GM13977 (cell line): ENCODE measurements at places on chromosomes 6 and 20.

DNA sequence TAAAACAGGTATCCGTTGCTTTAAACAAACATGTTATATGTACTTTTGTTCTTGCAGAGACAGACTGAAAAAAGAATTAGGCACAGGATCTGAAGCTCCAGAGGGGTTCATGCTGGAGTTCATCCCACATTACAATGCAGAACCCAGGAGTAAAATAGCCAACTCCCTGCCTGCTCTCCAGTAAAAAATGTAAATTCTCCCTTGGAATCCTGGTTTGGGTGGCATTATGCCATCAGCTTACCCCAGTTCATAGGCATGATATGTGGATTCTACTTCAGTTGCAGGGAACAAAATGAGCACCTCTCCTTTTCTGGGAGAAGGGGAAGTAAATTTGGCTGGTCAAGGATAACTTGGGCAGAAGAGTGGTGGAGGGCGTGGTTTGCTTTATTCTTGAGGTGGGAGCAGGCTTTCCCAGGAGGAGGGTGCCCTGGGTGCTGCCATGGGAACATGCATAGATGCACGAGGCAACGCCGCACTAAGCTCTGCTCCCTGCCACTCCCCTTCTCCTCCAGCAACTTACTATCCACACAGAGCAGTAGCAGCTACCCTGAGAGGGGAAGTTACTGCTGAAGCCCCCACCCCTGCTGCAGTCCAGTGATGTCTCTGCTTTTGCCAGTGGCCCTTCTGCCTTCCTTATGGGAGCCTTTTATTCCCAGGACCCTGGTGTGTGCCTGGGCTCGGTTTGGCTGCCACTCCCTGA, 71.6 kb upstream of the GLP1R start:
- DNase-seq: no peak

- DNase-seq: no peak
Observed at GRCh38 chr6:12075067-12075563, 63.0 kb downstream of the HIVEP1 start.

DNA sequence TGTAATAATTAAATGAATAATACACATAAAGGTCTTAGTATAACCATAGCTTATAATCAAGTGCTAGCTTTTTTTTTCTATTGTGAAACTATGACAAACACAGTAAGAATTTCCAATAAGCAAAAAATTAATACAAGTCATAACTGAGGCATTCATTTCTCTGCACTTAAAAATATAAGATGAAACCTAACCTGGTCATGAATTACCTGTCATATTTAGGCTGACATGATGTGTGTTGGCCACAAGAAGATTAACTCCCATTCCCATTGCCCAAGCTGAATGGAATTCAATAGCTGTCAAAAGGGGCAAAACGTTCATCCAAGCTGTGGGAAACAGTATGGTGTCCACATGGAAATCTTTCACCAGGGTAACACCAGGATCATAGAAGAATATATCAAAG, 5.4 kb downstream of the VNN2 start:
- DNase-seq: no peak

DNA sequence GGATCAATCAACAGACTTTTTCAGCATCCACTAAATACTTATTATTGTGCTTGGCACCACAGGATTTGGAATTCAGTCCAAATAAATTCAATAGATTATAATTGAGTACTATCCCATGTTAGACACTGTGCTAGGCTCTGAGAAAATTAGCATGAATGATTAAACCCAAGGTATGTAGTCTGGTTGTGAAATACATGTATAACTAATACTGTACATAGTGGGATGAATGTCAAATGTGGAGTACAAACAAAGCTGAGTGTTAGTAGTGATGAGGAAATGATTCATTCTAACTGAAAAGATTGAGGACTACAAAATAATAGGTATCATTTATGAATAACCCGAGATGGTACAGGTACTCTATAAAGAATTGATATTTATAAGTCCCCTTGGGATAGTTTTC, 111.9 kb upstream of the FLRT3 start:
- DNase-seq: no peak

DNA sequence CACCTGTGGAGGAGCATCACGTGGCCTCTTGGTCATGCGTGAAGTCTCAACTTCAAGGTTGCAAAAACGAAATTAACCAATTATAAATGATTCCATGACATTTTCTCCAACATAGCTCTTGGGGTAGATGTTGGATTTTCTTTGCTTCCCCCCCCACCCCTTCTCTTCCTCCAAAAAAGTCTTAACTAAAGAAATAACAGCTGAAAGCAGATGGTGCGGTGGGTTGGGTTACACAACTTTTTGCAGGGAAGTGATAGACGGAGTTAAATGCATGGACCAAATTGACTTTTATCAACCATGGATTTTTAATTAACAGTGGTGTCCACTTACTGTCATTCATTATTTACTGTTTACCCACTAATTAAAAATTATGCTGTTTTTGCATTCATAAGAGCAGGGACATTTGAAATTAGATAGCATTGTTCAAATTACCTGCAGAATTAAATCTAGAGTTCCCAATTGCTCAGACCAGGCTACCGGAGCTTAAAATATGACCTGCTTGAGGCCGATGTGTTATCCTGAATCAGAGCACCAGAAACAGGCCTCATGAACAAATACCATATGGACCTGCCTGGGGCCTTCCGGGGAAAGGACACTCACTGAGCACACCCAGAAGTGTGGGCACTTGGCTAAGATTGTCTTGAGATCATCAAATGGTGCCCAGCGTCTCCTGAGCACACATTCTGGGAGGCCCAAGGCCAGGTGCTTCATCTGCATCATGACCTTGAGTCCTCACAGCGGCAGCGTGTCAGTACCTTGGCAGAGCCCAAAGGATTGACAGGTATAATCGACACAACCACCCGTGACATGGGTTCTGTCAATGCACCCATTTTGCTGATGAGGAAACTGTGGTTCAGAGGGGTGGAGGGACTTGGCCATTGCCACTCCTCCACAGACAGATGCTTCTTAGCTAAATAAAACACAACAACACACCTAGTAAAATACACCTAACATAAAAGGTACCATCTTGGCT, 41.5 kb downstream of the APCDD1L start:
- no peak for DNase-seq
